Right hindlimb (tissue), 1 donor: ENCODE measurements at places on chromosomes 6 and 20.

- no peak for DNase-seq
These were observed 322.3 kb upstream of the PRDM1 start for GRCh38 chr6:105763866-105764265.

- DNase-seq = no peak
These were observed 27.7 kb downstream of the HIVEP1 start for GRCh38 chr6:12039540-12040459.

DNA sequence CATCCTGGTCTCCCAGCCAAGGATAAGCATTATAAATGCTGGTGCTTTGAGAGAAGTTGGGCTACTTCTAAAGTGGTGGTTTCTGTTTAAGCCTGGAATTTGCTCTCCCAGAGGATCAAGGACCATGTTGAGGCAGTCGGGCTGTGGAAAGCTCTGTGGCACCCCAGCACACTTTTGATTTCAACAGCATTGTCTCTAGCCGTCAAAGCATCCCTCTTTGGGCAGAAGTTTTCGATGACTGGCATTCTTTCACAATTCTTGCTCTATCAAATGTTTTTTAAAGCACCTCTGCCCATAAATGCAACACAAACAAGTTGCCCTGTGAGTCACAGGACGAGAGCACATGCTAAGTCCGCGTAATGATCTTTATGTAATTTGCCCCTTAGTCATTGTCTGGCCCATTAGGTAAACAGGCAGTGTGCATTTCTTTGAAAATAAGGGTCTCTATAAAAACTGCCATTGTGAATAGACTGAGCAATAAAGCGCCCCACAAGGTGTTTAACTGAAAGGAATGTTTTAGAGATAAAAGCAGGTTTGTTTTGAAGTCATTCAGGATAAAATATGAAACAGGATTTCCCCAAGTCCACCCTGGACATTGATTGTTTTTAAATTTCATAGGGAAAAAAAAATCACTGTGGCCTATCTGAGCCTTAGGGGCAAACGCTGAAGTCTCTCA, 44.7 kb upstream of the FOXQ1 start:
- DNase-seq = no peak

GRCh38 chr6:35719404-35719829, 17.4 kb upstream of the ARMC12 start:
- DNase-seq = no peak

GRCh38 chr6:136927292-136927691, 5.2 kb downstream of the SLC35D3 start:
- no peak for DNase-seq

DNA sequence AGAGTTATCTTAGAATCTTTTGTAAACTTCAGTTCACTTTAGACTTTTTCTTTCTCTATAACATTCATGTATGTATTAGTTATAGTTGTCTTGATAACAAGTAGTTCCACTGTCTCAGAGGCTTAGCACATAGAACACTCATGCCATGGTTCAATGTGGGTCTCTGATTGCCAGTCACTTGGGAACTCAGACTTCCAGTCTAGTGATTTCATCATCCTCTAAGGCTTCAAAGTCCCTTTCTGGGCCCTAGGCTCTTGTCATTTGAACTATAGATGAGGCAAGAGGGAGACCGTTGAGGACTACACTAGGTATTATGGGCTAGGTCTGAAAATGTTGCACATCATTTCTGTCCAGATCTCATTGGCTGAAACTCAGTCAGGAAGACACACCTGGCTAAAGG, 8.4 kb upstream of the EEF1E1 start:
- DNase-seq = no peak

GRCh38 chr6:31473780-31474761, 23.9 kb upstream of the MICB start:
- no peak for DNase-seq

DNA sequence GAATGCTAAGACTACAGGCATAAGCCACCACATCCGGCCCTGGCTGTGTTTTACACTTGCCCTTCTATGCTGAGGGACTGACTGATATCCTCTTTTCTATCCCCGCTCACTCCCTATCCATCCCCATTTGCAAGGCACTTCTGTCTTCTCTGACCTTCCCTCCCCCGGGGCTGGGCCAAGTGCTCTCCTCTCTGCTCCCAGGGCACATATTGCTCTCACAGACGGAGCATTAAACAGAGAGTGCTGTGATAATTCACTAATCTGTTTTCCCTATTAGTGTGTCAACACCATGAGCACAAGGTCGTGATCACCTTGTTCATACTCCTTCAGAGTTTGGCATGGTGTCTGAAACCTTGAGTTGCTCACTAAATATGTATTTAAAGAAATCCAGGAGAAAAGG, 9.0 kb upstream of the SLC2A12 start:
- DNase-seq = no peak

DNA sequence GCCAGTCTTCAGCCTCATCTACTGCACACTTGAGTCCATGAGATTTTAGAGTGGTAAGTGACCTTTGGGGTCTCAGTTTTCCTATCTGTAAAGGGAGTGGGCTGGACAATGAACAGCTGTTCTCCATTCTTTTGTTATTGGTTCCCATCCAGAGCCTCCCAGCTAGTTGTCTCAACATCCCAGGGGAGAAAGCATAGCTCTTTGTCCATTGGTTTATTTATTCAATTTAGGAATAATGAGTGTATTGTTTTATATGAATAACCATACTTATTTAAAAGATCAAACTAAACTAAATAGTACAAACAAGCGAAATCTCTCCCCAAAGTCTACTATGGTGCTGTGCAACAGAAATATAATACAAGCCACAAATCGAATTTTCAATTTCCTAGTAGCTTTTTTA, 13.7 kb downstream of the PIGT start:
- DNase-seq = no peak

- DNase-seq = no peak
These were observed 324.7 kb downstream of the GJA1 start for GRCh38 chr6:121760191-121760590.

DNA sequence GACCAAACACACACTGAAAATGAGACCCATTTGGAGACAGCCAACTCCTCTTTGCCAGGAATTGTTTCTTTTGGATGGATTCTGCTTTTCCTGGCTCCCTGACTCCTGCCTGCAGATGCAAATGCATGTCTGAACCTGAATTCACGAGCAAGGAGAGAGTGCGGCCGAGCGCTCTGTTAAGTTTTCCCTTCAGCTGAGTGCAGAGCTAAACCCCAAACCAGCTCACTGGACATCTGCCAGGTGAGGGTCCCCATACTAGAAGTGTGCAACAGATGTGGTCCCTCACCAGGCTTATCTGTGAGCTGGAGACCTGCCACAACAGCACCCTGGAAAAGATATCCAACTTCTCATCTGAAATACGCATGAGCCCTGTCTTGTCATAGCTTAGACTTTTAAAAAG, 59.0 kb downstream of the CD164 start:
- peak; percentile 66 for DNase-seq
